ENCODE measurements at places on chromosomes 16 and 17.
A peak's percentile ranks its signal among the peaks of the same experiment; 100 is the strongest.

GRCh38 chr17:37211136-37211535 lies 164.6 kb upstream of the C17orf78 start:
- DNase-seq, result no peak

GRCh38 chr17:15240644-15241043 lies 24.5 kb downstream of the PMP22 start:
- DNase-seq, result no peak

DNA sequence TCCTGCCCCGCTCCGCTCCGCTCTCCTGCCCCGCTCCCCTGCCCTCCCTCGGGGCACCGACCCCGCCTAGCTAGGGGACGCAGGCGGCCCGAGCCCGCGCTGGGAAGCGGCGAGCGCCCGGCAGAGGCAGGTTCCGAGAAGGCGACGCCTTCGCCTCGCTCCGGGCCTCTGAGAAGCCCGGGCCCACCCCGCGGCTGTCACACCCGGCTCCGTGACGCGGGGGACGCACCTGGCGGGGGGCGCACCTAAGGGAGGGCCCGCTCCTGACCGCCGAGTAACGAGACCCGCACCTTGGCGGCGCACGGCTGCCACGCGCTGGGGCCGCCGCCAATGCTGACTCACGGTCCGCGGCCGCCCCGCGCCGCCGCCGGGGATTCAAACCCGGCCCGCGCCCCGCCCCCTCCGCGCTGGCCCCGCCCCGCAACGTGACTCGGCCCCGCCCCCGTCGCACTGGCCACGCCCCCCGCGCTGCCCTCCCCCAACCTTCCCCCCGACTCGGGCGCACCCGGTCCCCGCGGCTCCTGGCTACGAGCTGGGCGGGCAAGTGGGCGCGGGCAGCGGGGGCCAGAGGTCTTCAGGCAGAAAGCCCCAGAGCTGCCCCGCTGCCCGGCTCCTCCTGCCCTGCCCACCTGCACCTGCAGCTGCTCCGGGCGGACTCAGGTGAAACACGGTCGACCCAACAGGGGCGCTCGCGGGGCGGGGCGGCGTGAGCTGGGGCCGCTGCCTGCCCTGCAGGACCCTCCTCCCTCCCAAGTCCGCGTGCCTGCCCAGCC lies 27.8 kb downstream of the GNPTG start:
- DNase-seq, result peak; percentile 58

GRCh38 chr17:77109764-77110359 lies 30.9 kb upstream of the SEC14L1 start:
- DNase-seq, result no peak

DNA sequence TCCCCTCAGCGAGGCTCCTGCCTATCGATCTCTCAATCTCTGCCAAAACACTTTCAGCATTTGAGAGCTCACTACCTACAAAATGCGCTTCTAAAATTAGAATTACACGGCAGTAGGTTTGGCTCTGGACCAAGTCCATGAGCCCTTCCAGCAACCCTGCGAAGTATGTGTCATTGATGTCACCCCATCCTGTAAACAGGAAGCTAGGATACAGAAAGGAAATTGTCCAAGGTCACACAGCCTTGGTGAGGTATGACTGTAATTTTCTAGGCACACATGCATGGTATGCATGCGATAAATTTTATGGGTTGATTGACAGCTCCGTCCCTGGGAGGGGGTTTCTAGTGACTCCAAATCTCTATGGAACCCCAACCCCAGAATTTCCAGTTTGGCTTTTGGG lies 330.3 kb upstream of the CDH5 start:
- no peak for DNase-seq

DNA sequence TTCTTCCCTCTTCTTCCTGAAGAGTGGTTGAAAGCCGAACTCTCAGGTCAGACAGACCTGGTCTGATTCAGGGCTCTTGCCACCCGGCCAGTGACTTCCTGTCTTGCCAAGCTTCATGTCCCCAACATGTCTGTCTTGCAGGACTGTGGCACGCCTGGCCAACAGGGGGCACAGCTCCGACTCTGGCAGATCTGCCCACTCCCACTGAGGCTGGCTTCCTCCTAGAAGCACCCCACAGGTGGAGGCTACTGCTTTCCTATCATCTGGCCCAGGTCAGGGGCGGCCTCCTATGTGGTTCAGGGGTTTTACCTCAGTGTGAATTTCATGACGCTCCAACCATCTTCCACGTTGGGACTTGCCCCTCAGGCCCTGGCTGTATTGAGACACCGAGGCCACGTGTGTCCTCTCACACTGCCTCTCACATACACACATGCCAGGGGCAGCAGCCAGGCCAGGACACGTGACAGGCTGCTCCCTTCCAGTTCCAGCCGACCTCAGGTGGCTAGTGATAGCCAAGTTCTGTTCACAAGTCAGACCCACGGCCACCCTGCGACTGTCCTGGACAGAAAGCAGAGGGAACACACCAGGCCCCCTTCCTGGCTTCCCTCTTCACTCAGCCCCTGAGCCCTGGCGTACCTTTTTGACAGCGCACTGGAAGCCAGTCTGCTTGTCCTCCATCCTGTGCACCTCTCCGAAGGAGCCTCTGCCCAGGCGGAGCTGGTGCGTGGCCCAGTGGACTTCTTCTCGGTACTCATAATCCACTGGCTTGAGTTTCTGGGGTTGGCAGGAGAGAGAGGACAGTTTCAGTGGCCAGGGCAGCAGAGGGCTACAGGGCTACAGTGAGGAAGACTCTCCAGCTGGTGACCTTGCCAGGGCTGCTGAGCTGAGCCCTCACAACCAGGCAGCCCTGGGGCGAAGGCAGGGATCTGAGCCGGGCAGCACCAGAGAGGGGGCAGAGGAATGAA lies 22.6 kb upstream of the SPATA32 start:
- DNase-seq, result peak; percentile 38

- no peak for DNase-seq
These were observed 1.2 kb upstream of the UTP6 start for GRCh38 chr17:31902693-31903092.
